ENCODE measurements at places on chromosomes 2 and 18. TPM values are rescaled to one million over a fixed set of nuclear protein-coding genes. Genes with fewer than 3 reads are reported as not detected.

DNA sequence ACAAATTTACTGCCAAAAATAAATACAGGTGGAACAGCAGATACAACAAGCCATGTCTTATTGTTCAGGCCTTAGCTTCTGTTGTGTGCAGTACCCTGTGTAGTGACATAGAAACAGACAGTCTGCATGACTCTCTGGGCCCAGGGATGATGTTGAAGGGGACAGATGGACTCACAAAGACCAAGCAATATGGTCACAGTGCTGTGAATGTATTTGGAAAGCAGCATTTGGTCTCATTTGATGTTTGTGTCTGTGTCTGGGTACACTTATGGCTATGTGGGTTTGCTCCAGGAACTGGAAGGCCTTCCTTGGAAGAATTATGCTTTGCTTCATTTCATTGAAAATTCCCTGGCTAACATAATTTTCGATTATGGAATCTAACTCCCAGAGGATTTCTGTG lies 158.5 kb downstream of the CDC42EP3 start:
- no peak overlapping the region for H3K27ac ChIP-seq
- no peaks in the 10 kb centered on the region for H3K4me1 ChIP-seq
- no peak for DNase-seq
- H3K4me3 ChIP-seq: no peak overlapping the region

GRCh38 chr2:30205456-30205855 lies 25.9 kb upstream of the LBH start:
- no peak overlapping the region for H3K4me3 ChIP-seq
- H3K4me1 ChIP-seq: peaks cover 13% of the 10 kb centered on the region
- no peaks in the 10 kb centered on the region for H3K36me3 ChIP-seq
- no peak for DNase-seq
- no peak overlapping the region for H3K27ac ChIP-seq

DNA sequence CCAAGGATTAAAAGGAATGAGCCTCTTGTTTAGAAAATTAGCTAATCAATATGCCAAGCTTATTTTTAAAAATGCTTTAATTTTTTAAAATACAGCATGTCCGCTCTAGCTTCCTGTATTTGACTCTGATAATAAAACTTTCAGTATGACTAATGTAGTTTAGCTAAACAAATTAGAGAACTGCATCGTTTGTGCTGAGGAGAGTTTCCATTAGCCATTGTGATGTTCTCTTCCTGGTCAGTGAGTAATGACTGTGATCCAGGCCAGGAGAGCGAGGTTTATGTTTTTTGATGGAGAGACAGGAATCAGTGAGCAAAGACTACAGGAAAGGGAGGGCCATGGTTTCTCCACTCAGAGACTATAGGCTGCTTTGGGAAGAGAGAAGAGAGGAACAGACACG lies 237.2 kb upstream of the ETAA1 start:
- no peaks in the 10 kb centered on the region for H3K4me1 ChIP-seq
- no peaks in the 10 kb centered on the region for H3K36me3 ChIP-seq
- H3K27ac ChIP-seq: no peak overlapping the region
- no peak for DNase-seq
- H3K27me3 ChIP-seq: no peaks in the 10 kb centered on the region

Gene MYOM1
- total RNA-seq: 0.92 TPM

GRCh38 chr2:171807831-171808393 lies 86.1 kb downstream of the SLC25A12 start:
- H3K36me3 ChIP-seq: peaks cover 6% of the 10 kb centered on the region
- no peak for DNase-seq
- H3K27ac ChIP-seq: no peak overlapping the region
- H3K27me3 ChIP-seq: no peaks in the 10 kb centered on the region
- H3K4me1 ChIP-seq: peaks cover 4% of the 10 kb centered on the region

DNA sequence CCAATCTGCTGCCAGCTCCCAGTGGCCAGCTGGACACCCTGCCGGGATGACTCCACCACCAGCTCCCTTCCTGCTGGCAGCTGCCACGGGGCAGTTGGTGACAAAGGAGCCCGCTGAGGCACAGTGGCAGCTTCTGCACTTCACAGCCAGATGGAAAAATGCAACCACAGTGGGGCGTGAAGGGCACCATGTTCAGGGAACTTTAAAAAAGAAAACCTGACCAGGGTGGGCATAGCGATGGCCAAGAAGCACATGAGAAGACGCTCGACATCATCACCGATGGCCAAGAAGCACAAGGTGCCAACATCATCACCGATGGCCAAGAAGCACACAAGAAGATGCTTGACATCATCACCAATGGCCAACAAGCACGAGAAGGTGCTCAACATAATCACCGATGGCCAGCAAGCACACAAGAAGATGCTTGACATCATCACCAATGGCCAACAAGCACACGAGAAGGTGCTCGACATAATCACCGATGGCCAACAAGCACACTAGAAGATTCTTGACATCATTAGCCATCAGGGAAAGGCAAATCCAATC lies 243.5 kb downstream of the EIPR1 start:
- H3K27me3 ChIP-seq: peaks cover 7% of the 10 kb centered on the region
- H3K4me1 ChIP-seq: no peaks in the 10 kb centered on the region
- H3K27ac ChIP-seq: no peak overlapping the region
- no peak for DNase-seq
- peaks cover 2% of the 10 kb centered on the region for H3K36me3 ChIP-seq
- H3K4me3 ChIP-seq: no peak overlapping the region
